NCI-H1436 (cell line): ENCODE measurements at places on chromosomes 11 and 22.
A peak's percentile ranks its signal among the peaks of the same experiment; 100 is the strongest.

DNA sequence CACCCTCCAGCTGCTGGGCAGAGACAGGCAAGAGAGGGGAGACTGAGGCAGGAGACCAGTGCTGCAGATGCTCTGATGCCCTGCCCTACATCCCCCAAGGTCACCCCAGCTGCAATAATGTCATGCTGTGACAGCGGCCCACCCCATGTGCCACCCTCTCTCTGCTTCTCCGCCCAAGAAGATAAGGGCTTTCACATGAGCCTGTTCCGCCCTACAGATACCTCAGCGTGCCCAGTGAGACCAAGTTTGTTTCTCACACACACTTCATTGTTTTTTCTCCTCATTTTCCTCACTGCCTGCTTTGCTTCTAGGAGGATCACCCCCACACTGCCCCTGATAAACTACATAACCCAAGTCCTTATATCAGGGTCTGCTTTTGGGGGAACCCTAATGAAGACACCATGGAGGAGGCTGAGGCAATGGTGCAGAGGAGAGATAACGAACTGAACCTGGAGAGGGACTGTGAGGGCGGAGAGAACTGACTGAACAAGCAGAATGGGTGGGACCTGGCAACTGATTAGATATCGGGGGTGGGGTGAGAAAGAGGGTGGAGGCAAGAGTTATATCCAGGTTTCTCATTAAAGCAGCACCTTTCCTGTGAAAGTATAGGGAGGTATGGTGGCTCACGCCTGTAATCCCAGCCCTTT lies 37.5 kb upstream of the TSKU start:
- DNase-seq: no peak

DNA sequence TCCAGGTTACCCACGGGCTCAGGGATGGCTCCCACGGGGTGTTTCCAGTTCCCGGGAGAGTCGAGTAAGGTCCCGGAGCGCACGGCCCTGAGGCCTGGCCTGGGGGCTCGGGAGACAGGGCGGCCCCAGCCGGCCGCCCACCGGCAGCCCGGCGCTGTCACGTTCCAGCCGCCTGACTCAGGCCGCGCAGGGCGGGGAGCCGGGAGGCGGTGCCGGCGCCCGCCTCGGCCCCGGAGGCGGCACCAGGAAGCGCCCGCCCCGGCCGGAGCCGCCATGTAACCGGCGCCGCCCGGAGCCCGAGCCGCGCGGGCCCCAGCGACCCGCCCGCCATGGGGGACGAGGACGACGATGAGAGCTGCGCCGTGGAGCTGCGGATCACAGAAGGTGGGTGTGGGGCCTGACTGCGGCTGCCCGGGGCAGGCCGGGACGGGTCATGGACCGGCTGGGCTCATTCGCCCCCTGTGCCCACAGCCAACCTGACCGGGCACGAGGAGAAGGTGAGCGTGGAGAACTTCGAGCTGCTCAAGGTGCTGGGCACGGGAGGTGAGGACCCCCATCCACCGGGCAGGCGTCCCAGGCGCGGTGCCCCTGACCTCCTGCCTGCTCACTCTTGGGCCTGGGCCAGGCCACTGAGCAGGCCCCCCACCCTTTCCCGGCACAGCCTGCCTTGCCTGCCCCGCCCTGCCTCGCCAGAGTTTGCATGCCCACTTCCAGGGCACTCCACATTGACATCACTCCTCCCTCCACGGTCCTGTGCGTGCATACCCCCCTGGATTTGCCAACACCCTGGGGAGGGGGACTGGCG lies at the start of gene RPS6KA4:
RPS6KA4 (plus strand) TSS at position 256 of the 805 bp plus-strand sequence; CDS start at position 330, 74 bp downstream.
- no peak for DNase-seq

- no peak for DNase-seq
These were observed 160.0 kb upstream of the NCAM1 start for GRCh38 chr11:112801025-112801816.

GRCh38 chr11:126355324-126355925 lies at the start of gene ST3GAL4:
Gene ST3GAL4, plus strand, starts transcription at chr11:126355686. Its CDS starts 50,470 bp downstream, at chr11:126406156.
- DNase-seq: peak; percentile 78

DNA sequence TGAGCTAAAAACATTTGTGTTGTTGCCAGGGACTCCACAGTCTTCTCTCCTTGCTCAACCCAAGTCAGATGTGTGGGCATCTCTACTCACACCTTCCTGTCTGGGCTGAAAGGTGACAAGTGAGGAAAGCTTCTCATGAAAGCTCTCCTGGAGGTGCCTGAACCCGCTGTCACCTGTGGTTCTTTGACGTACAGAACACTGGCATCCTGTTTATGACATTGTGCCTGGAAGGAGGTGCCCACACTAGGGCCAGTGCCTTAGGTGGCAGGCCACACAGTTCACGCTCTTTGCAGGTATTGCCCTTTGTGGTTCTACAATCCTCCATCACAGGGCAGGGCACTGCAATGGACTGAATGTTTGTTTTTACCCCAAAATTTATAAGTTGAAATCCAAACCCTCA lies 108.5 kb downstream of the CD44 start:
- DNase-seq: no peak

- no peak for DNase-seq
These were observed 62.8 kb upstream of the PRDM11 start for GRCh38 chr11:45083544-45084087.

GRCh38 chr22:37509059-37509860 lies 10.0 kb downstream of the CARD10 start:
- DNase-seq: no peak

- no peak for DNase-seq
These were observed 123.4 kb upstream of the SERPIND1 start for GRCh38 chr22:20650294-20651207.

DNA sequence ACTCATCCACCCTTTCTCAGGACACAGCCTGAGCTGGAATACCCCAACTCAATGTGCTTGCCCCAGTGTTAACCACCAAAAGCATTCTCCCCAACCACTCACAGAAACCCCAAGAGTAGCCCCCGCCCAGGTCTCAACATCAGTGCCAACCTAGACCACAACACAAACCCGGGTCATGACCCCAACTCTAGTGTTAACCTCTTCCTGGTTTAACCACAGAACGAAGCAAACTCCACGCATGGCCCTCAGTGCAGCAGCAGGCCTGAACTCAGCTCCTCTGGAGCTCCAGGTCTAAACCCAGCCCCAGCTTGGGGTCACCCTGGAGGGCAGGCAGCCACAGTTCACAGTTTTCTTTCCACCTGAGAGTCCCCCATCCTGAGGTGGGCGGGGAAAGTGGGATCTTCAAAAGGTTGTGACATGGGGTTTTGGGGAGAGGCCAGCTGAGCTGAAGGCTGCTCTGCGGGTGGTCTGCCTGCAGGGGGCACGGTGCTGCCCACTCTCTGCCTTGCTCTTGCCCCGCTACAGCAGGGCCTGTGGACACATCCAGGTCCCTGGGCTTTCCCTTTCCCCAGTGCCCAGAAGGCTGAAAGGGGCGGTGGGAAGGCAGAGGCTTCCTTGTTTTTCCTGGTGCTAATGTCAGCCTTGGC lies 37.9 kb downstream of the NECTIN1 start:
- DNase-seq: no peak

DNA sequence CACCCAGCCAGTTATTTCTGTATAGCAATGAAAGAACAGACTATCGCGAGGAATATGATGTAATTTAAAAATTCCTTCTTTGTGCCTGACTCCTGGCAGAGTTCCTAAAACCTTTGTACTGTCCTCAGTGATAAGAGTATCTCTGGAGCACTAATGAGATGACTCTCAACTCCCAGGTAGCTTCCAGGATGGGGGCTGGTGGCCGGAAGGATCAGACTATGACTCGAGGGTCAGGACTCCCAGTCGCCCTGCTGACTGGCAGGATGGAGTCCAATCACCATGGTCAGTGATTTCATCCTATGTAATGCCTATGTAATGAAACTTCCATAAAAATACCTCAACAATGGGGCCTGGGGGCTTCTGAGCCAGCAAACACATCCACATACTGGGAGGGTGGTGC lies 135.1 kb downstream of the SHANK2 start:
- no peak for DNase-seq

DNA sequence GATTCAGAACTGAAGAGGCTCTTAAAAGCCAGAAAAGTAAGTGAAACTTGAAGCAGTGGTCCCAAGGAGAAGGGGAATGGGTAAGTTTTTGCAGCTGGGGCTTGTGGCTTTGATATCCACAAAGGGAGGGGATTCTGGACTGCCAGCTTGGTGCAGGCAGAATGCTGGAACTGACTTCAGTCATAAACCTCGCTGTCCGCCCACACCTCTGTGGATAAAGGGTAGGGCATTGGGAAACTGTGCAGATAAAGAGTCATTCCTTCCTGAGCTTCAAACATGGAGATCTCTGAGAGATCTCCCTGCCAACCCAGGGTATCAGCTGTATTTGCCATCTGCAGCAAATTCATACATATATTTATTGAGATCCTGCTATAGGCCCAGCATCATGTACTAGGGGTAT lies 124.3 kb upstream of the OR9Q1 start:
- no peak for DNase-seq

DNA sequence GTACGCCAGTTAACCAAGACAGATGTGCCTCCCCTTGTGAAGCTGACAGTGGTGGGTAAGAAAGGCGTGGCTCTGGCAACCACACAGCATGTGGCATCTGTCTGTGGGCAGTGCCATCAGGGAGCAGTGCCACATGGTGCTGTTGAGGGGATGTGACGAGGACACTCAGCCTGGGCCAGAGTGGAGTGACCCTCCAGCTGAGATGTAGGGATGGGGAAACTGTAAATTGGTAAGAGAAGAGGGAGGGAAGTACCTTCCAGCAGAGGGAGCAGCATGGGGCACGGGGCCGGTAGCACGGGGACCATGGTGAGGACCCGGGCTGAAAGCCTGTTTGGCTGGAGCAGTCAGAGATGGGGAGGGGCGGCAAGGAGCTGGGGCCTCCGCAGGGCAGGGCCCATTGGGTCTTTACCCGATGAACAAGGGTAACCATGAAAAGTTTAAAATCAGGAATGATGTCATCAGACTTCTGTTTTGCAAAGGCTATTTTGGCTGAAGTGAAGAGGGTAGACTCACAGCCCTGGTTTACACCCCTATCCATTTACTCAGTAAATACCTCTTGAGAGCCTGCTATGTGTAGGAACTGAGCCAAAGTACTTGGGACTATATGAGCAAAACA lies 10.4 kb downstream of the TMPRSS6 start:
- DNase-seq: no peak

DNA sequence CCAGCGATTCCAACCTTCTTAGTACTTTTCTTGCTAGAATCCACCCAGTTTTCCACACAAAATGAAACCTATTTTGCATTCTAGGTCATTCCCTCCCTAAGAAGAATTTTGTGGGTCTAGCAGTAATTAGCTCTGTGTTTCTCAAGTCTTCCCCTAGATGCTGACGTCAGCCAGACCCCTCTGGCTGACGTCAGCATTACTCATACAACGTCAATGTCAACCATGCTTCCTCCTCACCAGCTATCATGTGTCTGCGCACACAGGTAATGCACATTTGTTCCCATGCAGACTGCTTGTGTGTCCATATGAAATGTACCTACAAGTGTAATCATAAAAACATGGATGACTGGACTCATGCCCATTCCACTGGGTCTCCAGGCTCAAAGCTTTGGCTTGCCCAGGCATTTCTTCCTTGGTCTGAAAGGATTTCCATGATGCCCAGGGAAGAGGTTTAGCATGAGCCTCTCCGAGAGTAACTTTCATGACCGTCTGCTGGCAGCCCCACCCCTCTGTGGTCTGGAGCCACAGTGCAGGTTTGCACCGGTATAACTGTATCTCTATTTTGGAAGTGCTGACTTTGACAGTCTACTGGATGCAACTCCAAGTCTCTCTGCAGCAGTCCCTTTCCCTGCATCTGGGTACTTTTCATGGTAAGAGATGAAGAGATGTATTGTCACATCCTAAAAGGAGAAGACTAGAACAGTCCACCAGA lies 58.6 kb downstream of the DSCAML1 start:
- DNase-seq: no peak

DNA sequence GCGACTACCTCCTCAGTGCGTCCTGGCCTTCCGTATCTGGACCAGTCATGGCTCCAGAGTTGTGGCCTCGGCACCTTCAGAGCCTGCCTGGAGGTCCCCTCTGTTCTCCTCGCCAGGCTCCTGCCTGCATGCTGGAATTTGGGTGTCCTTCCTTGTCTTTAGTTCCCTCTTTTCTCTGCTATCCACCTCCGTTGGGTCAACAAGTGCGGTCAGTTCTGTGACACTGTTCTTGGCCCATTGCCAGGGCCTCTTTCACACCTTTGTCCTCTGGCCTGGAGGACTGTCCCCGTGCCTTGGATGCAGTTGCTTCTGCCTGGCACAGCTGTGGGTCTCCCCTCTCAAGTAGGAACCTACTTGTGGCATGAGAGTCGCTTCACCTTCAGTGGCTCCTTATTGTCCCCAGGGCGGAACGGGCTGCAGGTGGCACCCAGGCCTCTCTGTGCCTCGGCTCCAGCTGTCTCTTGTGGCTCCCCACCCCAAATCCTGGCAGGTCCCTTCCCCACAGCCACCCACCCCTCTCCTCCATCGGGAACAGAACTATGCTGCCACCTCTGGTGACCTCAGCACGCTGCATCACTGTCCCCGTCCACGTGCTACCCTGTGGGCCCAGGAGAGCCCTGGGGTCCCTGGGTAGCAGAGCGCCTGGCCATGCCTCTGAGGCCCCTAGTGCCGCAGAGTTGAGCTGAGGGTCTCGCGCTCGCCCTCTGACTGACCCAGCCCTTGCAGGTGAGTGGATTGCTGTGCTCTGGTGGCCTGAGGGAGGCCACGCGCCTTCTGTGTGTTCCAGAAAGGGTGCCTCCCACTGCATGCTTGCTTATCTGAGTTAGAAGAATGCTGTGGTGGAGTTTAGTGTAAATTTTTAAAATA lies 4.7 kb downstream of the DGCR8 start:
- DNase-seq: peak; percentile 2

DNA sequence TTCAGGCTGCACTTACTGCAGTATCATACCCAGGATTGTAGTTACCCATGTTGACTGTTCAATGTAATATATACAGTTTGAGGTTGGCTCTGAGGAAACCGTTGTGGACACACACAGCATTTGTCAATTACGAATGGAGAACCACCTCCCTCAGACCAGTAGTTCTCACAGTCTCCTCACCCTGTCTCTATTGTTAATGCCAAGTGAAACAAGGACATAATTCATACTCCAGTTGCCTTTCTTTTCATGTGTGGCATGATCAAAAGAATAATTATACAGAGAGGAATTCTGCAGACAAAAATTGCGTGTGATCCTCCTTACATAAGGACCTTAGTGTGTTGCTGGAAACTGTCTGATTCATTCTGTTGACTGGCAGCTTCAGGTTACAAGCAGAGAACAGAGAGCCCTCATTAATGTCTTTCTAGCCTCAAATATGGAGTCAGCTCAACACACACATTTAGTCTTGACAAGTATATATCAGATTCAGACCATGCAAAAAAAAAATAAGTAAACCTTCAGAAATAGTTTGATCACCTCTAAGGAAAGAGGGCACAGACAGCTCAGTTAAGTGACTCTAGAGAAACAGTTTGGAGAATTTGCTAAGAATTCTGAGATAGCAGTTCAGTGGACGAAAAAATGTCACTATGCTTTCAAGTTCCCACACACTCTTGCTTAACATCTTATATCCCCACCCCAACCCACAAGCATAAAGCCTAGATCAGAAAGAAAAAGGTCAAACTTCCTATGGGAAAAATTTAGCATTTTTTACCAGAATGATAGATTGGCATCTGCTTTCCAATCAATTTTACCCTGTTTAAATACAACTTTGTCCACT lies 96.1 kb downstream of the MAML2 start:
- DNase-seq: peak; percentile 1
